ENCODE measurements at places on chromosomes 7 and 10.

- no peak for DNase-seq
These were observed 93.8 kb downstream of the ITGB8 start for GRCh38 chr7:20424500-20424899.

DNA sequence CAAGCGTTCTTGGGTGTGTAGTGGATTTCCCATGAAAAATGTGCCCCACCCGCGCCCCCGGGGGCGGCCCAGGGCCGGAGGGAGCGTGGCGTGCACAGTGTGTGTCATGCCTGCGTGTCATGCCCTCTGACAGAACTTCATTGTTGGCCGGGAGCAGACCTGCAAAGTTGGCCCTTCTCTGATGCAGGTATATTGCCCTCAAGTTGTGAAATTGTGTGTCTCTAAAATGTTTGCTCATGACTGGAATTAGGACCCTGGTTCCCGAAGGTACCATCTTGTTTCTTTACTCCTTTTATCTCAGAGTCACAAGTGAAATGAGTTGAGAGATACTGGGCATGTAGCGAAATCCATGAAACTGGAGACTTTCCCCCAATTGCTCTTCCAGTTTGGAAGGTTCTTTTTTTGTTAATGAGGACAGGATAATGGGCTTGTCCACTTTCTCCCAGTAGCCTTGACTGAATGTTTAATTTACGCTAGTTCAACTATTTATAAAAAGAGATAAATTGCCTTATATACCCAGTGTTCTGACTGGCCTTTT is 26.2 kb downstream of the ADK start:
- DNase-seq = no peak

GRCh38 chr7:5636914-5637313 is 144.5 kb downstream of the RNF216 start:
- no peak for DNase-seq

- no peak for DNase-seq
These were observed 909.3 kb upstream of the GHITM start for GRCh38 chr10:83229991-83230390.

GRCh38 chr7:132546366-132547127 is 29.7 kb downstream of the PLXNA4 start:
- no peak for DNase-seq

DNA sequence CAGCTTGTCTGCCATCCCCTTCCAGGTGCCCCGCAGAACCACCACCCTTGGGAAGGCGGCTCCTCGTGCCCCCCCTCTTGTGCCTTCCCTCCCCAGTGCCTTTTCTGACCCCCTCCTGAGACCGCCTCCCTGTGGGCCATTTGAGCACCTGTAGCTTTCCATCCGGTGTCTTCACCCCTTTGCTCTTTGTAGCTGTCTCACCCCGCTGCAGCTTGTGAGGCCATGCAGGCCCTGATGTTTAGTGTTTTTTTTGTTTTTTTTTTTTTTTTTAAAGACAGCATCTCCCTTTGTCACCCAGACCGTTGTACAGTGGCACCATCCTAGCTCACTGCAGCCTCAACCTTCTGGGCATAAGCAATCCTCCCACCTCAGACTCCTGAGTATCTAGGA is 52.5 kb downstream of the CUX1 start:
- no peak for DNase-seq

GRCh38 chr10:130895161-130895560 is 416.4 kb downstream of the TCERG1L start:
- DNase-seq = no peak

DNA sequence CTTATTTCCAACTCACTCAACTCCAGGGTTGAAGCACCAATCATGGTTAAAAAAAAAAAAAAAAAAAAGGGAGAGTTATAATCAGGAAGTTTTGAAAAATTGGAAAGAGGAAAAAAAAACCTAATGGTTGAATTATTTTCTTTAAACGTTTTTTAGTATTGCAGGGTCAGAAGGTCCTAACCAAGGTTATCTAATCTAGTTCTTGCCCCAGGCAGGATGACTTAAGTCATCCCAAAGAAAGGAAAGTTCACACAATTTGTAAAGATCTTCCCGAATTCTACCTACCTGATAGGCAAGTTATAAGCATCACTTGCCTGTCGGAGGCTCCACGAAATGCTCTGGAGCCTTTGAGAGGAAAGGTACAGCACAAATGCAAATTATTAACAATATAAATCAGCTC is 208.1 kb upstream of the PLXNA4 start:
- no peak for DNase-seq

DNA sequence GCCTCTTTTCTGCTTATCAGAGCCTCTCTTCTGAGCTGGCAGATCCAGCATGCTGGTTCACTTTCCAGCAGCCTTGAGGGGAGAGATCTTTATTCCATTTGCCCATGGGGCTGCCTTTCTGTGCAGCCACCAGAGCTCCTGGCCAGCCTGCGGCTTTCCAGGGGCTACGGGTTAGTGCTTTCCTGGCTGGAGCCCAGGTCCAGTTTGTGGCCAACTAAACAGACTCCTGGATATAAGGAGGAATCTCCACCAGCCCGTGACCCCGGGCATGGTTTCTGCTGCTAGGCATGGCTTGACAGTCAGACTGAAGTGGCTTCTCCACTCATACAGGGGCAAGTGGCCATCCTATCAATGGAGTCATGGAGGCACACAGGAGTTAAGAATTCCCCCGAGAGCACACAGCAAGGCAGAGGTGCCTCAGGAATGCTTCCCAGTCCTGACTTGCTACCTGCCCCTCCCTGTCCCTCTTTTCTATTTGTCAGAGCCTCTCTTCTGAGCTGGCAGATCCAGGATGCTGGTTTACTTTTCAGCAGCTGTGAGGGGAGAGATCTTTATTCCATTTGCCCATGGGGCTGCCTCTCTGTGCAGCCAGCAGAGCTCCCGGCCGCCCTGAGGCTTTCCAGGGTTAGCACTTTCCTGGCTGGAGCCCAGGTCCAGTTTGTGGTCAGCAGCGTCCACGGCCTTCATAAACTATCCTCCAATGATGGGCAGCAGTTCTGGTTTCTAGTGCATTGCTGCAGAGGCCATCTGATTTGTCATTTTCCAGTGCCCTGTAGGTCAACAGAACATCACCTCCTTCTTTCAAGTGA is 35.9 kb downstream of the TSPAN15 start:
- DNase-seq = no peak

GRCh38 chr10:28179006-28179742 is 123.7 kb downstream of the MPP7 start:
- no peak for DNase-seq

- DNase-seq = no peak
These were observed 202.1 kb upstream of the NFE2L3 start for GRCh38 chr7:25949736-25950487.

GRCh38 chr10:42930516-42931192 is 146.2 kb upstream of the RET start:
- DNase-seq = no peak

DNA sequence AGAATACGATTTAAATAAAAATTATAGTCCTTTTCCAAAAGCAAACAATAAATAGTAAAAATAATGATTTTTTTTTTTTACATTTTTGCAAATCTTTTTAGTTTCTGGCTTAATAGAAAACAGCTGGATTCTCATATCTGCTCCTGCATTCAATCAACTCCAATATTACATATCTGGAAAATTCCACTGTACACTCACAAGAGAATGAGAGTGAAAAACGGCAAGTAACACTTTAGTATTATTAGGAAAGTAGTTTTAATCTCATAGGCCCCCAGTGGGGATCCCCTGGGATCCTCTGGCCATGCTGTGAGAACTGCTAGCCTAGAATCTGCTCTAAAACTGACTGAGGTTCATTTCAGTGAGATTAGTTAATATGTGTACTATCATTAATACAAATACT is 128.6 kb upstream of the LRRN3 start:
- no peak for DNase-seq

DNA sequence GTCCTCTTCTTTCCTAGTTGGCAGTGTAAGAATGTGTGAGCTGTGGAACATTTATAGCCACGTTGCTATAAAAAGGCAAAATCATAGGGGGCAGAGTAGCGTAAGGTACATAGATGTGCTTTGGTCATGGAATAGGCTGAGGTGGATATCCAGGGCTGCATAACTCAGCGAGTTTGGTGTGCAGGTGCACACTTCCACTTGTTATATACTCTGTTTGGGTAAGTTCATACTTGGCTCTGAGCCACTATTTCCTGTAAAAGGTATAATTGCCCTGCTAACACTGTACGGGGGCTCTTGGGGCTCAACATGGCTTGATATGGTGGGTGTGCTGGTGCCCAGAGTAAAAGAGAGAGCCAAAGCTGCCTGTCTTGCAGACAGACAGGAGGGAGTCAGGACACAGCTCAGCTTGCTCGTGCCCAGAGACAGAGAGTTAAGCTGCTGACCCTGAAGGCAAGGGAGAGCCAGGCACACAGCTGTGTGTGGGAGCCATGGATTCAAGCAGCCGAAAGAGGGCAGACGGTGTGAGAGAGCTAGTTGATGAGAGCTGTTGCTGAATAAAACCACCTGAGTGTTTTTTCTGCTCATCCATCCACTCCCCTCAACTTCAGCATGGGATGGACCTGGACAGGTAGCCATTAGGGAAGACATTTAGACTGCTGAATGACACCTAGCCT is 126.7 kb downstream of the DKK1 start:
- no peak for DNase-seq

DNA sequence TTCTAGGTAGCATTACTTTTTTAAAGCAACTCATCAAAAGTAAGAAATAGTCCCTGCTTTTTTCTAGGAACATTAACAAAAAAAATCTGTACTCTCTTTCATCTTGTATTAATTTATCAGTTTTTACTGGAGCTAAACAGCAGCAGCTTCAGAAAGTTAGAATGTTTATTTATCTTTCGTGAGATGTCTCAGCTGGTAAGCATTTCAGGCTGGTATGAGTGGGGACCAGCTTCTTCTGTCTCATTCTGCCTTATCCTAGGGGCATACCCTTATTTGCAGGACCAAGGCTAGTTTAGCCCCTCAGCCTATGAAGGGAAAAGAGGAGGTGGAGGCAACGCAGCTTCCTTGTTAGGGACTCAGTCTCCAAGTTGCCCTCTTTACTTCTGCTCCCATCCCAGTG is 35.1 kb downstream of the LANCL2 start:
- DNase-seq = no peak

- DNase-seq = no peak
These were observed 35.5 kb downstream of the CAV1 start for GRCh38 chr7:116560021-116560970.

- no peak for DNase-seq
These were observed 743 bp upstream of the PITRM1 start for GRCh38 chr10:3173171-3173878.

GRCh38 chr7:32223071-32223650 is 153.0 kb upstream of the PDE1C start:
- no peak for DNase-seq

DNA sequence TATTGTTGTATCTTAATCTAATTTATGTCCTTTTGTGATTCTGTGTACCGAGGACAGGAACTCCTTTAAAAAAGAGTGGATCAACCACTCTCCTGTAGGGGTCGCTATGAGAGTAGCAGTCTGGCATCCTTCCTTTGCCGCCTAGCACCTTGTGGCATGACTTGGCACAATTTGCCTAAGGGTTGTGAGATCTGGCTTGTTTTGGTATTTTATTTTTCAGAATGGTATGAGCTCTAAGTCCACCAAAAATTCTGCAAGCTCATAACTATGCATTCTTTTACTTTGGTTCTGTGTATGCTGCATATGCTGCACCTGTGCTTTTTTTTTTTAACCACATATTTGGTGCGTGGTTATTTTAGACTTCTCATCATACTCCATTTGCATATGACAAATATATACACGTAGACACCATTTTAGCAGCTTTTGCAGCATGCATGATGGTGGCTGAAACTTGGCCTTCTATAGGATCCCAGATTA is 112.8 kb downstream of the CDK14 start:
- no peak for DNase-seq

- peak; percentile 63 for DNase-seq
These were observed 24.8 kb downstream of the GRIFIN start for GRCh38 chr7:2451171-2452073.

- DNase-seq = no peak
These were observed 147.5 kb upstream of the PPP2R2D start for GRCh38 chr10:131753336-131753735.

GRCh38 chr10:119149729-119150128 is 15.8 kb downstream of the SFXN4 start:
- DNase-seq = no peak

DNA sequence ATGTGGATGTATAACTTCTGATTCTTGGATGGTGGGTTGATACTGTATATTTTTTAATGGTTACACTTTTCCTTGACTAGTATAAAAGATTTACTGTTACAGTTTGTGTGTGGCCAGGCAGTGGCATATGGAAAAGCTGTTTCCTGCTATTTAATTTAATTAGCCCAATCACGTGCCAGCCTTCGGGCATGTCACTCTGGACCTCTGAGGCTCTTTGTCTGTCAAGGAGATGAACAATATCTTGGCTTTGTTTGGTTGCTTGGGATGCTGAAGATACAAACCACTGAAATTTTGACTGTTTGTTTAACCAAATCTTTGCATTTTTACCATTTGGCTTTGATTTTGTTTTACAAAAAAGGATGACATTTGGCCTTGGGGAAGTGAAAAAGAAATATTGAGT is 185.0 kb downstream of the HDAC9 start:
- DNase-seq = no peak

- DNase-seq = no peak
These were observed 211.8 kb upstream of the FOXK1 start for GRCh38 chr7:4470246-4470645.

GRCh38 chr7:74625446-74625845 is 32.1 kb upstream of the GTF2I start:
- no peak for DNase-seq

DNA sequence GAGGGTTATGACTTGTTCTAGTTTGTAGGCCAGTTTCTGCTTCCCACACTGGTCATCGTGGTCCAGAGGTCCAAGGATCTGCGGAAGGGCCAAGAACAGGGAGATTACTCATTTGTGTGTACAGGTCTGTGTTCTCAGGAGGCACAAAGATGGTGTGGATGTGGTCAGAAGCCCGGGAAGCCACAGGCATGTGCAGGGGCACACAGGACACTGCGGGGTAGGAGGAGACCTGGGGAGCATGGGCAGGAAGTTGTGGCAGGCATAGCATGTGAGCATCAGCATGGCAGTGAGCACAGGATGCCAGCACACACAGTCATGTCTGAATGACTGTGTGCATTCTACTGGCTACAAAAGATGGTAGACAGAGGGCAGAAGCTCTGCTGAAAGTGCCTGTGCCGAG is 445.8 kb downstream of the PLXNA4 start:
- DNase-seq = no peak

- DNase-seq = peak; percentile 9
These were observed at the start of gene C10orf67 for GRCh38 chr10:23344241-23344841. Gene C10orf67, minus strand, starts transcription at chr10:23344797. Its CDS starts 23 bp downstream, at chr10:23344774.

- no peak for DNase-seq
These were observed 84.6 kb upstream of the CAPZA2 start for GRCh38 chr7:116777651-116778281.

GRCh38 chr7:152480664-152481063 is 44.9 kb upstream of the KMT2C start:
- DNase-seq = no peak

GRCh38 chr10:1169981-1170866 is 114.0 kb downstream of the WDR37 start:
- DNase-seq = no peak

Measured in T follicular helper cell (primary cell).